ENCODE measurements at places on chromosomes 2 and 18.

GRCh38 chr2:170455617-170456426 is 259.3 kb upstream of the SP5 start:
- no peak for DNase-seq

DNA sequence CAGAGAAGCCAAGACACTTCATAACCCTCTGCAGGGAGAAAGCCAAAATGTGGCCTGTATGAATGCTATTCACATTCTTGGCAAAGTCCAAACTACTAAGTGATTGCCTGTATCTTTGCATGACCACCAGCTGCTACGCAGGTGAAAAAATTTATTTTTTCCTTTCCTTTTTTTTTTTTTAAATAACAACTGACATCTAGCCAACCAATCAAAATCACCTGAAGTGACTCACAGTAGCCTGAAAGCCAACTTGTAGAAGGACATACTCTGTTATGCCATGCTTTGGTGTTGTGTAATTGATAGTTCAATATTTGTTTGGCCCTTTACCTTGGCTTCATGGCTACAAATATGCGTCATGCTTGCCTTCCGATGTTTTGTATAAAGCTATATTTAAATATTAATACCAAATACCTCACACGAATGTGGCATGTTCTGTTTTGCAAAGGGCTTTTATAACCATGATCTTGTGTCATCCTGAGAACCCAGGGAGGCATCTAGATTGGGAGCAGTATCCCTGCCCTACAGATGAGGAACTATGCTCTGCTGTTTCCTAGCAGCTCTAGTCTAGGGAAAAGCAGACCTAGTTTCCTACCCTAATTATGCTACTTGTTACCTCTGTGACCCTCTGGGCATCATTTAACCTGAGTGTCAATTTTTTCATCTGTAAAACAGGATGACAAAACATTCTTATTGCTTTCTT is 102.1 kb downstream of the MYOM1 start:
- DNase-seq = no peak

- DNase-seq = no peak
Measured at GRCh38 chr2:36663851-36664695, 32.4 kb upstream of the VIT start.

- DNase-seq = no peak
Measured at GRCh38 chr2:28274911-28275685, 117.6 kb upstream of the FOSL2 start.

DNA sequence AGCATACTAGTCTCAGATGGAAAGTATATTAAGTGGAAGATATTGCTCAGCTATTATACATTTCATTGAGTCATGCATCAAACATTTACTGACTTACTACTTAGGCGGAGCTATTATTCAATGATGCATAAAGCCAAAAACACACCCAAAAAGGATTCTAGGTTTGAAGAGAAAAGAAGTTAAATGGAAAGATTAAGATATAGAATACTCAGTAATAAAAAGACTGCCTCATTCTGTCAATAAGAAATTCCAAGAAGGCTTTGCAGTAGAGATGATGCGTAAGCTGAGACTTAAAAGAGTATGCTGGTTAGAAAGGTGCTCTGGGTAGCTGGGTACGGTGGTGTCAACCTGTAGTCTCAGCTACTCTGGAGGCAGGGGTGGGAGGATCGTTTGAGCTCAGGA is 27.6 kb downstream of the STK17B start:
- no peak for DNase-seq

DNA sequence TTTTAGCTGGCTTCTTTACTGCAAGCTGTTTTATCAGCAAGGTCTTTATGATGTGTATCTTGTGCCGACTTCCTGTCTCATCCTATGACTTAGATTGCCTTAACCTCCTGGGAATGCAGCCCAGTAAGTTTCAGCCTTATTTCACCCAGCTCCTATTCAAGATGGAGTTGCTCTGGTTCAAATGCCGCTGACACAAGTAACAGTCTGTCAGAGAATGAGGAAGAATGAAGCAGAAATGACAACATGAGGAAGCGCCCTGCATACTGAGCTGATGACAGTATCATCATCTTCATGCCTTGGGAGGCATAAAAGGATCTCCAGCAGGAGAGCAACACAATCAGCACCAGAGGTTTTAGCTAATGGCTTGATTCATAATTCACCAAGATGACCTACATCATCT is 309.4 kb downstream of the NBAS start:
- no peak for DNase-seq

GRCh38 chr2:58853420-58853819 is 612.3 kb upstream of the FANCL start:
- no peak for DNase-seq

DNA sequence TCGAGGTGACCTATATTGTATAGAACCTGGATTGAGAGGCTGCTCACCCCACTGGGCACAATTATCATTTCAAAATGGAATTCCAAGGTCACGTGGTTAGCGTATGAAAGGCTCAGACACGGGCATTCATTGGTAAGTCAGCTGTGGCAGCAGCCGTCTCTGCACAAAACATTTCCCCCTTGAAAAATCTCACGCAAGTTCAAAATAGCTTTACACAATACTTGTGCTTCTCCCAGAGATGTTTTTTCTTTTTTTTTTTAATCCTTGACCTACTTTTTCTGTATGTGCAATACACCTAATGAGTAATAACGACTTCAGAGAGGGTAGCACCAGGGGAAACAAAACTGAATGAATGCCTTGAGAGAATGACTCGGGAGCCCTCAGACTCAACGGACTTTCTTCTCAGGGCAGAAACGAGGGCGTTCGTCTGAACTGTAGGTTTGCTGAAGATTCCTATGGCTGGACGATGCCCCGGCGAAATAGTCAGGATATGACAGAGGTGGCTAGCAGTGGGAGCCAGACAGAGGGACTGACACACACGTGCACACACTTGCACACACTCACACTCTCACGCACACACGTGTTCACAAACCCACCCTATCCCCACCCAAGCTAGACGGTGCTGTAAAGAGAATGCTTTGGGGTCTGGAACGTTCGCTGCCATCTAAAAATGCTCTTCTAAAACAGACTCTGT is 77.8 kb downstream of the PDCL3 start:
- DNase-seq = no peak

Measured in progenitor cell of endocrine pancreas (in vitro differentiated cells).